Memory B cell (primary cell): ENCODE measurements at places on chromosomes 16 and 17.

GRCh38 chr17:45291171-45291805 is 25.5 kb downstream of the MAP3K14 start:
- no peak for DNase-seq

- no peak for DNase-seq
Measured at GRCh38 chr16:57260294-57260929, 15.4 kb downstream of the ARL2BP start.

DNA sequence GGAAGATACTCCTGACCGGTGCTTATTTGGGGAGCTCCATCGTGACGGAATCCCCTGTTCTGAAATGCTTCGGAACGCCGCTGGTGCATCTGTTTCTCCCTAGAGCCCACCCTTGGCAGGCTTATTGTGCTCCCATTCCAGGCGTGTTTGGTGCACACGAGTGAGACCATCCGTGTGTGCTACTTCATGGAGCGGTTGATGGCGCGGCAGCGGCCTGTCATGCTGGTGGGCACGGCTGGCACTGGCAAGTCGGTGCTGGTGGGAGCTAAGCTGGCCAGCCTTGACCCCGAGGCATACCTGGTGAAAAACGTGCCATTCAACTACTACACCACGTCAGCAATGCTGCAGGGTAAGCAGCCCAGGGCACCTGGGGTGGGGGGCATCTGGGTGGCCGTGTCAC is 170.7 kb downstream of the DNAH9 start:
- DNase-seq: no peak

- no peak for DNase-seq
Measured at GRCh38 chr16:78619811-78620210, 520.4 kb downstream of the WWOX start.

GRCh38 chr17:17669580-17670235 is 11.6 kb upstream of the RAI1 start:
- no peak for DNase-seq

DNA sequence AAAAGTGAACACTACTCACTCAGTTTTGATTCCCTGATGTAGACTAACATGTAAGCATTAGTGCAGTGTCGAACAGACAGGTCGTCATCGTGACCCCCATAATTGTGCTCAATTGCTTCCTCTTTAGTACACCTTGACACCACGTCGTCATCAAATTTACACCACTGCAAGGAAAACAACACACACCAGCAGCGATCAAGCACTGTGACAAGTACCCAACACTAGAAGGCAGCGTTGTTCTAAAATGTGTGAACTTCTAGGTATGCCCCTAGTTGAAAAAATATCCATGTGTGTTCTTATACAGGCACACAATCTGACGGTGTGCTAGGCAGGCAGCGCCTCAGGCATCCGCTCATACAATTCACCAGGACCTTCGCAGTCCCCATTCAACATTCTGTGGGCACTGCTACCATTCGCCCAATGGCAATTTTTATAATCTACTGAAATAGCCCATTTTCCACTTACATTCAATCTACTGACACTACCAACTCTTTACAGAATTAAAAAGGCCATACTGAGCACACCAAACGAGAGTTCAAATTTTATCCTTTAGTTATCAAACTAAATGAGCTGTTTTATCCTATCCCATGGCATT is 23.1 kb downstream of the LITAFD start:
- no peak for DNase-seq

GRCh38 chr16:85891033-85891775 is 7.8 kb upstream of the IRF8 start:
- no peak for DNase-seq

DNA sequence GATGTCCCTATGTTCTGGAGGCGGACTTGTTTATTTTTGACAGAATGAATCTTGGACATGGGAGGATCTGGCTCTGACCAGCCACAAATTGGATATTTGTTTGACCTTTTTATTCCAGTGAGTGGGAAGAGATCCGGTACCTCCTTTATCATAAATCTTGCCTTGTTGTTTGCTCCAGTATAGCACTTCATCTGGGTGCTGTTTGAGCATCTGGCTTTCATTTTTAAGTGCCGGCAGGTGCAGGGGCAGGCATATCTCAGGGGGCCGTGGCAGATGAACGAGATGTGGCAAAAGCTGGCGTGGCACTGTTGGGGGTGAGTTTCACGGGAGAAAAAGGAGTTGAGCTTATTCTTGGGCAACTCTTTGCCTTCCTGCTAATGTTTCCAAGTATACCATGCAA is 37.8 kb downstream of the MSI2 start:
- no peak for DNase-seq

GRCh38 chr17:44872131-44872768 is 24.6 kb downstream of the HIGD1B start:
- no peak for DNase-seq

DNA sequence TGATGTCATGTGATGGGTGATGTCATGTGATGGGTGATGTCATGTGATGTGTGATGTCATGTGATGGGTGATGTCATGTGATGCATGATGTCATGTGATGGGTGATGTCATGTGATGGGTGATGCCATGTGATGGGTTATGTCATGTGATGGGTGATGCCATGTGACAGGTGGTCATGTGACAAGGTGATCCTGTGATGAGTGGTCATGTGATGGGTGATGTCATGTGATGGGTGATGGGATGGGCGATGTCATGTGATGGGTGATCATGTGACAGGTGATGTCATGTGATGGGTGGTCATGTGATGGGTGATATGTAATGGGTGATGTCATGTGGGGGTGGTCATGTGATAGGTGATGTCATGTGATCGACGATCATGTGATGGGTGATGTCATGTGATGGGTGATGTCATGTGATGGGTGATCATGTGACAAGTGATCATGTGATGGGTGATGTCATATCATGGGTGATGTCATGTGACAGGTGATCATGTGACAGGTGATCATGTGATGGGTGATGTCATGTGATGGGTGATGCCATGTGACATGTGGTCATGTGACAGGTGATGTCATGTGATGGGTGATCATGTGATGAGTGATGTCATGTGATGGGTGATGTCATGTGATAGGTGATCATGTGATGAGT is 17.2 kb downstream of the CD300LB start:
- peak; percentile 66 for DNase-seq

- no peak for DNase-seq
Measured at GRCh38 chr16:83066011-83066410, 439.2 kb downstream of the CDH13 start.

GRCh38 chr17:7408252-7408727 is 645 bp downstream of the NLGN2 start:
- no peak for DNase-seq

GRCh38 chr16:61940611-61941010 is 95.6 kb downstream of the CDH8 start:
- no peak for DNase-seq

DNA sequence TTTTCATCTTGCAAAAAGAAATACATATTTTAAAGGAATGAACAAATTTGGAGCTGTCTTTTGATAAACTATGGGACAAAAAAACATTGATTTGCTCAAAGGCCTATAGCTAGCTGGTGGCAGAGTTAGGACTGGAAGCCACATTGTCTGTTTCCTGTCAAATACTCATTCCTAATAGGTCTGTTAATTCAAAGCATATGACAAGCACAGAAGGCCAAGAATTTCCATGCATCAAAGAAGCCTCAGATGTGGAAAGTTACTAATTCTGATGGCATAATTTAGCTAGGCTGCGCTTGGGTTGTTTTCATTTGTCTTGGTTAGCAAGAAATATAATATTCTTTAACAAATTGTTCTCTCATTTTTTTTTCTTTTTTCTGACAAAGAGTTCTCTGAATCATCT is 98.0 kb downstream of the CDK5R1 start:
- no peak for DNase-seq

DNA sequence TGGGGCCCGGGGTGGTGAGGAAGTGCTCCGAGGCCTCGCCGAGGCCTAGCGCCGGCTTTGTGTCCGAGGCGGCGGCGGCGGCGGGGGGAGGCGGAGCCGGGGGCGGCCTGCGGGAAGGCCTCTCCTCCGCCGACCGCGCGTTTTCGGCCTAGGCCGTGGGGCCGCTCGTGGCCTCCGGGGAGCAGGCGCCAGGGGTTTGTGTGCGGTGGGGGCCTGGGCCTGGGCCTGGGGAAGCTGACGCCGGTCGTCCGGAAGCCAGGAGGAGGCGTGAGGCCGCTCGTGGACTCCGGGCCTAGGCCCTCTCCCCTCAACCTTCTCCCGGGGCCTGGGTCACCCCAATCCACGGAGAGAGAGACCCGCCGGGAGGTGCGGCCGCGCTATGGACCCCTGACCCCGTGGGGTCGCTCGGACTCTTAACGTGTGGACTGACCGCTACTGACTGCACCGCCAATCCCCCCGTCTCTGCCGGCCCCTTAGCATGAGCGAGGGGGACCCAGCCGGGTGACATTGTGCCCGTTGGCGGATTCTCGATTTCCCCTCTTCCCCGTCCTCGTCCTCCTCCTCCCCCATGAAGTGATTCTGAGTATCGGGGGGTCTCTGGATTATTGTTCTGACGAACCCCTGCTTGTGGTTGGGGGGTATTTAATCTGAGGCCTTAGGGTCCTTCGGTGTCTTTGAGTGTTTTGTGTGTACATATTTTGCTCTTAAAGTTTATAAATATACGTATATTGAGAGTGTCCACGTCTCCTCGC is 660 bp downstream of the RBBP6 start:
- no peak for DNase-seq

GRCh38 chr17:41406205-41406604 is 8.8 kb upstream of the KRT31 start:
- no peak for DNase-seq

- DNase-seq: no peak
Measured at GRCh38 chr17:71084219-71084618, 914.9 kb downstream of the KCNJ2 start.

- DNase-seq: no peak
Measured at GRCh38 chr16:86498671-86499439, 11.5 kb upstream of the FOXF1 start.

GRCh38 chr17:39200070-39200879 is at the start of gene RPL19:
Gene RPL19, plus strand, starts transcription at chr17:39200283. Its CDS starts 62 bp downstream, at chr17:39200345.
- DNase-seq: peak; percentile 80

GRCh38 chr16:1559446-1559975 is 26.0 kb downstream of the TMEM204 start:
- no peak for DNase-seq

DNA sequence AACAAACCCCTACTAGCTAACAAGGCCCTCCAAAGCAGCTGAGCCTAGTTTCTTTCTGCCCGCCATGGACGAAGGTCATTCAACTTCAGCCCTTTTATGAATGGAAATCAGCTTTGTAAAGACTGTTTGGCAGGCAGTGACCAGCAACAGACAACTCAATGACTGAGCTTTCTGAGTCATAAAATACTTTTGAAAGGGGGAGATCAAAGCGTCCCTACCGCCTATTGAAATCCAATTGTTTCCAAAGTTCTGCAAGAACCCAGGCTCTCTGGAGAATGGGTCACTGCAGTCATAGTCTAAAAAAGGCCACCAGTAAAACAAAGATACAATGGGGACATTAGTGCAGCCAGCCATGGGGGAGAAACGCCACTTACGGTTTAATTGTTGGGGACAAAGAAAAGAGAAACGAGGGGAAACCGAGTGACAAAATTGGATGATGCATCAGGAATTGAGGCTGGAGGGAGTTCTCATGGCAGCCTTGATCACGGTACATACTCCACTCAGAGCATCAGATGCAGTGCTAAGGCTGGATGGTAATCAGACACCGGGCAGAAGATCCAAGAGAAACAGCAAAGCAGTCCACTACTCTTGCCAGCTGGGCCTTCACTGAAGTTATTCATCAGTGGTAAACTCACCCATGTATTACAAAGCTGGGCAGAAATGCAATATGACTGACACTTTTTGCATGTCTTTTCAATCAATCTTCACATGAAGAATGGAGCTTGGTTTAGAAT is 9.8 kb downstream of the ADAMTS18 start:
- no peak for DNase-seq

DNA sequence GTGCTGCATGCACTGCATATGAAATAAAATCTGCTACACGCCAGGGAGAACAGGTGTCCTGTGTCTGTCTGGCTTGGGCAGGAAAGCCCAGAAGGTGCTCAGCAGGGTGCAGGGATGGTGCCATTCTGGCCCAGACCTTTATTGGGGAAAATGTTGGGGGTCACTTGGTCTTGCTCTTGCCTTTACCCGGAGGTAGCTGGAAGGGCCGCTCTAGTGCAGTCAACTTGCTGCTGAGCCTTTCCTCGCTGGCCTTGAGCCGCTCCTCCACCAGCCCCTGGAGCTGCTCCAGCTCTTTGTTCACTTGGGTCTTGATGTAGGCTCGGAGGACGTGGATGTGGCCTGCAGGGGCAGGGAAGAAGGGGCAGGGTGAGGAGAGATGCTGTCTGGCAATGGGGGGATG is 4.5 kb downstream of the CFAP119 start:
- no peak for DNase-seq

GRCh38 chr17:62716834-62717588 is 89.5 kb downstream of the MRC2 start:
- DNase-seq: no peak

GRCh38 chr17:79824893-79825579 is 14.2 kb downstream of the CBX4 start:
- DNase-seq: no peak

DNA sequence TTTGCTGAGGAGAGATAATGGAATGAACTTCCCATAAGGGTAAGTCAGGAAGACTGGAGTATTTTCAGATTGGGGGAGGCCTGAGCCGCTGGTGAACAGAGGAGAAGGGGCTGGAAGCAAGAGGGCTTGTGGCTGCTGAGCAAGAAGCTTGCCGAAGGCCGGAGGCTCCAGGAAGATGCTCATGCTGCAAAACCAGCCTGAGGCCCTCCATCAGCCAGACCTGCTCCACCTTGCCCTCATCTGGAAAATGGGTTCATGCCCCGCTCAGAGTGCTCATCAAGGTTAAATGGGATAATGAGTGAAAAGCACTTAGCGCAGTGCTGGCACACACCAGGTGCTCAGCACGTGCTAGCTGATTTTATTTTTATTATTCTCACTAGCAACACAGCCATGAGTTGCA is 5.5 kb upstream of the ASGR1 start:
- DNase-seq: no peak

- no peak for DNase-seq
Measured at GRCh38 chr16:52967744-52968143, 85.0 kb downstream of the CHD9NB start.

GRCh38 chr17:66625311-66625767 is 209.6 kb upstream of the CACNG5 start:
- DNase-seq: no peak
